NCI-H1694 (cell line): ENCODE measurements at places on chromosomes 7 and 10.

- DNase-seq, result no peak
These were observed 26.4 kb downstream of the STEAP1 start for GRCh38 chr7:90180649-90181048.

- DNase-seq, result no peak
These were observed 36.0 kb upstream of the RSU1 start for GRCh38 chr10:16853201-16853600.

DNA sequence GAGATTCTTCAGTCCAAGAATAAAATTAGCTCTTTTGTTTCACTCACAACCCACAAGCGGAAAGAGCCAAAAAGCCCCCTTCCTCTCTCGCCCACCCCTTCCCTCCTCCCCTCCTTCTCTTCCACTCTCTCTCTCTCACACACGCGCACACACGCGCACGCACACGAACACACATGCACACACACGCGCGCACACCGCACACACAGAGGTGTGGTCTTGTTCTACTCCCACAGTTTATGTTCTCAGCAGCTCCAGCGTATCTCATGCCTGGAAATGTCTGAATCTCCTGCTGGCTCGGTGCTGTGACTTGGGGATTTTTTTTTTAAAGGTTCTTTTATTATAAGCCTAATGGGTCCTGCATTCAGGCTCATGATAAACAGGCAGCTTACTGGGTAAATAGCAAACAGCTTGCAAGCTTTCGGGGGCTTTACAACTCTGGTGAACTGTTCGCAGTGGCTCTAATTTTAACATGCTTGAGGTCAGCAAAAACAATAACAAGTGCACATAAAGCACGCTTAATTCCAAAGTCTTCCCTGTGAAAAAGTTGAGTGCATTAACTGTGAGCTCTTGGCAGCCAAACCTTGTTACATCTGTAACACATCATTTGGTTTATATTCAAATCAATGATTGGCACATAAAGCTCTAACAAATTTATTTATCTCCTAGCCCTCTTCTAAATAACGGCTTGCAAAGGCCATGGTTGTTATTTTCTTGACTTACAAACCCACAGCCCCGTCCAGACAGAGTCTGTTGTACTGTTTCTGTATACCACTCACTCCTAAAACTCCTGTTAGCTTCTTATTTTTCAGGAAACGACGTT lies 424.1 kb upstream of the MGMT start:
- no peak for DNase-seq

GRCh38 chr10:121154846-121155245 lies 303.7 kb downstream of the WDR11 start:
- no peak for DNase-seq

- DNase-seq, result no peak
These were observed 145.7 kb downstream of the MAPK8 start for GRCh38 chr10:48451969-48452878.

- DNase-seq, result no peak
These were observed 31.2 kb upstream of the EN2 start for GRCh38 chr7:155426543-155427410.
